ENCODE measurements at places on chromosomes 5 and 9.

DNA sequence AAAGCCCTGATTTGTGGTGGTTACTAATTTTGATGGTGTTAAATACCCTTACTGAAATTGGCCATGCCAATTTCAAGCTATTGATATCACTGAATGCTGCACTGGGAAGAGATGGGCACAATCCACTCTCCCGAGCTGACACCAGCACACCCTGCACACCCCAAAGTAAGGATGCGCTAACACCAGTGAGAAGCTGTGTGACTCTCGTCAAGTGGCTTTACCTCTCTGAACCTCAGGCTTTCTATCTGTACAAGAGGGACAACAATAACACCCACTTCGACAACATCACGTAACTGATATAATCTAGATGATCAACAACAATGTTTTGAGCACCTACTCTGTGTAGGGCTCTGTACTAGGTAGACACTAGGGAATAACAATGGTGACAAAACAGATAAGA is 8.0 kb upstream of the AKNA start:
- H3K27me3 ChIP-seq = no peaks in the 10 kb centered on the region
- H3K4me1 ChIP-seq = peaks cover 28% of the 10 kb centered on the region
- H3K27ac ChIP-seq = peak overlapping the region; percentile 39
- H3K36me3 ChIP-seq = no peaks in the 10 kb centered on the region
- H3K4me3 ChIP-seq = no peak overlapping the region
- no peak for DNase-seq

DNA sequence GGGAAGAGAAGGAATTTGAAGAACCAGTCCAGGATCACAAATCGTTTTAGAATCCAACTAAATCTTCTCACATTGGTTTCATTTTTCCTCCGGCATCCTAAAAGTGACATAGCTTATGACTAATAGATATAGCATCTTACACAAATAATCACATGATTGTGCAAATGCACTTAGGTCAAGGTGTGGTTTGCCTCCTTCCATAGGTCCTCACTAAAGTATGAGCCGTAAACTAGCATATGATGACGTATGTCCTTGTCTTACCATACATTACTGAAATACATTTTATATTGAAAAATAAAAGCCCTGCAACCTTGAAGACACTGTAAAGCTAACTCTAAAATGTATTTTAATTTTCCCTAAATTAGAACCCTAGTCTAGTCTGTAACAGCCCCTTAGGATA is 362.7 kb upstream of the ADAMTS16 start:
- no peak overlapping the region for H3K4me3 ChIP-seq
- H3K27ac ChIP-seq = no peak overlapping the region
- no peaks in the 10 kb centered on the region for H3K4me1 ChIP-seq

- no peak overlapping the region for H3K4me3 ChIP-seq
- H3K27ac ChIP-seq = peak overlapping the region; percentile 26
- no peaks in the 10 kb centered on the region for H3K27me3 ChIP-seq
- DNase-seq = no peak
- peaks cover 29% of the 10 kb centered on the region for H3K4me1 ChIP-seq
Measured at GRCh38 chr9:1918108-1918507, 97.0 kb upstream of the SMARCA2 start.

DNA sequence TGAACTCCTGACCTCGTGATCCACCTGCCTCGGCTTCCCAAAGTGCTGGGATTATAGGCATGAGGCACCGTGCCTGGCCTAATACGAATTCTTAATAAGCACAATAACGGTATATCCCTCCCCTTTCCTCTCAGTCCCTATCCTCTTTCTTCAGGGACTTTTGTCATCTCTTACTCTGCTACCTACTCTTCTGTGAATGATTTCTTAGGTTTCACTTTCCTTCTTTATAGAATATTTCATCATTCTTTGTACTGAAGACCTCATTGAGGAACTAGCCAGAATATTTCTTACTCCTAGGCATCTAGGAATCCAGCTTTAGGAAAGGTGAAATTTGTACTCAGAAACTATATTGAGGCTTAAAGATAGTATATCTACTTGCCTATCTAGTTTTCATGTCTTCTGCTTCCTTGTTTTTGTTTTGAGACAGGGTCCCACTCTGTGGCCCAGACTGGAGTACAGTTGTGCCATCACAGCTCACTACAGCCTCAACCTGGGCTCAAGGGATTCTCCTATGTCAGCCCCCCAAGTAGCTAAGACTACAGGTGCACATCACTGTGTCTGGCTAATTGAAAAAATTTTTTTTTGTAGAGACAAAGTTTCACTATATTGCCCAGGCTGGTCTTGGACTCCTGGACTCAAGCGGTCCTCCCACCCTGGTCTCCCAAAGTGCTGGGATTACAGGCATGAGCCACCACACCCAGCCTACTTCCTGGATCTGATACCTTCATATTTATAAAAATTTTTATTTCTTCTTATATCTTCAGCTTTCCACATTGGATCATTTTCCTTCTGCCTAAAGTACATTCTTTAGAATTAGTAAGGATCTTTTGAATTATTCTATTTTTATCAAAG is 69.7 kb downstream of the GPBP1 start:
- no peak for DNase-seq
- H3K27me3 ChIP-seq = no peaks in the 10 kb centered on the region
- peak overlapping the region; percentile 52 for H3K27ac ChIP-seq
- H3K4me3 ChIP-seq = no peak overlapping the region

GRCh38 chr5:170642776-170643436 is 139.1 kb downstream of the KCNIP1 start:
- H3K4me3 ChIP-seq = no peak overlapping the region
- H3K36me3 ChIP-seq = no peaks in the 10 kb centered on the region
- H3K27ac ChIP-seq = no peak overlapping the region
- H3K4me1 ChIP-seq = peaks cover 3% of the 10 kb centered on the region
- H3K27me3 ChIP-seq = peaks cover 63% of the 10 kb centered on the region

GRCh38 chr5:95761771-95762651 is 30.9 kb downstream of the RHOBTB3 start:
- peak overlapping the region; percentile 75 for H3K27ac ChIP-seq
- peaks cover 31% of the 10 kb centered on the region for H3K36me3 ChIP-seq
- H3K4me3 ChIP-seq = no peak overlapping the region
- no peak for DNase-seq

GRCh38 chr5:38414348-38414747 is 142.1 kb downstream of the LIFR start:
- H3K36me3 ChIP-seq = no peaks in the 10 kb centered on the region
- peaks cover 19% of the 10 kb centered on the region for H3K27me3 ChIP-seq
- DNase-seq = no peak

DNA sequence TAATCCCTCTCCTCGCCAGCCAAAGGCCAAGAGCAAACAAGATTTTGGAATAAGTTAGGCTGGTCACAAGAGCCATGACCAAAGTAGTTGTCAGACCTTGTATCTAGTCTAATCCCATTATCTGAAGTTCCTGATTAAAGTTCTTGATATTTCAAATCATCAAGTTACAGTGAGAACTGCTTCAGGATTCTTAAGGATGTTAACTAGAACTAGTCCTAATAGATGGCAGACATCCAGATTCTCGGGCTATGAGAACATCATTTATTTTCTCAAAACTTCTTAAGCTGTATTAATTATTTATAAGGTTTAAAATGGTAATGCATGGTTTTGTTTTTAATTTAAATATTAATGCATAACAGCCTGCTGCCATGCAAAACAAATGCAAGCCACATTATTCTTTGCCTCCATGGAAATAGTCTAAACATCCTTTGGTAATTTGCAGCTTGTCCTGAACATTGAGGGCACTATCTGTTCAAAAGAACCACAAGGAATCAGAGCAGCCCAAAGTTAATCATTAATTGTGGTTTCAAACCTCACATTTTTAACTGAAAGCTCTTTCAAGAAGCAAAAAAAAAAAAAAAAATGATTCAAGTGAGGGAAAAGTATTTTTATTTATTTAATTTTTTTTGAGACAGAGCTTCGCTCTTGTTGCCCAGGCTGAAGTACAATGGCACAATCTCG is 95.1 kb downstream of the TTC39B start:
- peaks cover 2% of the 10 kb centered on the region for H3K36me3 ChIP-seq
- no peak for DNase-seq
- peaks cover 4% of the 10 kb centered on the region for H3K4me1 ChIP-seq
- no peak overlapping the region for H3K4me3 ChIP-seq
- no peak overlapping the region for H3K27ac ChIP-seq

GRCh38 chr9:9938432-9938831 is 674.4 kb downstream of the PTPRD start:
- no peaks in the 10 kb centered on the region for H3K27me3 ChIP-seq
- H3K27ac ChIP-seq = no peak overlapping the region
- H3K36me3 ChIP-seq = no peaks in the 10 kb centered on the region
- DNase-seq = no peak
- no peak overlapping the region for H3K4me3 ChIP-seq

- peaks cover 9% of the 10 kb centered on the region for H3K36me3 ChIP-seq
- no peak overlapping the region for H3K4me3 ChIP-seq
- peaks cover 4% of the 10 kb centered on the region for H3K4me1 ChIP-seq
- DNase-seq = no peak
Measured at GRCh38 chr9:8448226-8448625, 648.6 kb upstream of the DMAC1 start.

DNA sequence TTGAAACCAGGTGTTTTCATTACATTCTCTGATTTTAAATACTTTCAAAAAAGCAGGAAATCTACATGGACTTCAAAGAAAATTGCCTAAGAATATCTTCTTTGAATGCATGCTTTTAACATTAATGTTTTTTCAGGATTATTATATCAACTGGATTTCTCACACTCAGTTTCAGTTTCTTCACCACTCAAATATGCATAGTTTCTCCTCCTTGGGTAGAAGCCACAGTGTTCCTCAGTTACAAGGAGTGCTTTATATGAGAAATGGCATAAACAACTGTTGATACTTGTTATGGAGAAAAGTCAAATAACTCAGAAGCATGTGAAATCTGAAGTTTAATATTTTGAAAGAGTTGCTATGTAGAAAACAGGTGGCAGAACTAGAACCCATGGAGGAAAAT is 196.9 kb downstream of the DMRTA1 start:
- H3K4me1 ChIP-seq = no peaks in the 10 kb centered on the region
- no peaks in the 10 kb centered on the region for H3K36me3 ChIP-seq
- no peak overlapping the region for H3K27ac ChIP-seq
- no peaks in the 10 kb centered on the region for H3K27me3 ChIP-seq

- no peak for DNase-seq
- H3K27ac ChIP-seq = no peak overlapping the region
- H3K36me3 ChIP-seq = peaks cover 16% of the 10 kb centered on the region
Measured at GRCh38 chr9:20650750-20651299, 28.5 kb upstream of the MLLT3 start.

DNA sequence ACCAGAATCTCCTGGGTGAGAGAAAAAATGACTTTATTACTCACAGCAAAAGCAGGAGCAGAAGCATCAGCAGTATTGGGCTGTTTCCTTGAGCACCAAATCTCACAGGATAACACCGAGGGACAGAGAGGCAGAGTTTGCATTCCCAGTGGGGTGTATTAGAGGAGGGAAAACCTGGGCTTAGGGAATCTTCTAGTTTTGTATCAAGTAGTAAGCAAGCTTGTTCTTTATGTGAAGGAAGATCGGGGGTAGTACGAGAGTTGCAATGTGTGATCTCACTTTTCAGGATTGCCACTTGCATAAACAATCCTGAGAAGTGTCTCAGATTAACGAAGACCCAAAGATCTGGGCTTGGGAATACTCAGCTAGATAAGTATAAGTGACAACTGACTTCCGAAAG is 1163.0 kb downstream of the TAF11L14 start:
- no peak overlapping the region for H3K27ac ChIP-seq
- H3K36me3 ChIP-seq = no peaks in the 10 kb centered on the region
- peaks cover 4% of the 10 kb centered on the region for H3K4me1 ChIP-seq

- peaks cover 2% of the 10 kb centered on the region for H3K36me3 ChIP-seq
- peak overlapping the region; percentile 60 for H3K27ac ChIP-seq
- H3K4me1 ChIP-seq = peaks cover 6% of the 10 kb centered on the region
- H3K4me3 ChIP-seq = no peak overlapping the region
Measured at GRCh38 chr9:137634016-137634415, 15.2 kb downstream of the EHMT1 start.

- H3K4me1 ChIP-seq = peaks cover 30% of the 10 kb centered on the region
- H3K27me3 ChIP-seq = no peaks in the 10 kb centered on the region
- DNase-seq = no peak
Measured at GRCh38 chr9:16267281-16268066, 603.0 kb downstream of the BNC2 start.

All from mesothelial cell of epicardium (in vitro differentiated cells).